ENCODE measurements at places on chromosomes 3 and 15.

GRCh38 chr3:115217678-115218451 is 70.8 kb upstream of the ZBTB20 start:
- DNase-seq = peak; percentile 76

GRCh38 chr3:153456833-153457545 is 295.0 kb downstream of the RAP2B start:
- no peak for DNase-seq

DNA sequence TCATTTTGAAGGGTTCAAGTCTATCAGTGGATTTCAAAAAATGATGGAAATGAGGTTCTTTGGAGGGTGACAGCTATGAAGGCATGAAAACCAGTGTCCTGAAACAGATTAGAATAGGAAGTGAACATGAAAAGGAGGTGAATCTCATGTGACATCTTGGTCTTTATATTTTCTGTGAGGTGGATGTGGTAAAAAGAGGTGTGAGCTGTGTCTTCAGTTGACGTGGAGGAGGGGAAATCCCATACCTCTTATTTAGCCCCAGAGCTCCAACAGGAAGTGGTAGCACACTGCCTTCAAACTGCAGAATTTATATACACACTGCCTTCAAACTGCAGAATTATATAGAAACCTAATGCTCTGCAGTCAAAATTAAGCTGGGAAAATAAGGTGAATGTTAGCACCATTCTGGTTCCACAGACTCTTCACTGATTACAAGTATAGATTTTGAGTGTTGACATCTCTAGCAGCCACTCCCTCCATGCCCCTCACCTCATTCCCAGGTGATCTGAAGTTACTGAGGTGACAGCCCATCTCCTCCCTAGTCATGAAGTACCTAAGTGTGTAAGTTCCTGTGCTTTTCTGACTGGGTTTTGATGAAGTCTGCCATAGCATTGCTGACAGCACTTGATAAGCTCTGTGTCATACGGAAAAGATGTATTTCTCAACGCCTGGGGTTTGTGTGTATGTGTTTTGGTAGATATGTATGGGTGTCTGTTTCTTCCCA is 2.7 kb downstream of the RAB8B start:
- no peak for DNase-seq

GRCh38 chr3:15982667-15983196 is 185.0 kb upstream of the ANKRD28 start:
- DNase-seq = peak; percentile 98

- peak; percentile 81 for DNase-seq
These were observed 2.0 kb downstream of the SMC4 start for GRCh38 chr3:160401291-160402095.

- peak; percentile 87 for DNase-seq
These were observed 399 bp downstream of the MYO9A start for GRCh38 chr15:72117486-72118016.

DNA sequence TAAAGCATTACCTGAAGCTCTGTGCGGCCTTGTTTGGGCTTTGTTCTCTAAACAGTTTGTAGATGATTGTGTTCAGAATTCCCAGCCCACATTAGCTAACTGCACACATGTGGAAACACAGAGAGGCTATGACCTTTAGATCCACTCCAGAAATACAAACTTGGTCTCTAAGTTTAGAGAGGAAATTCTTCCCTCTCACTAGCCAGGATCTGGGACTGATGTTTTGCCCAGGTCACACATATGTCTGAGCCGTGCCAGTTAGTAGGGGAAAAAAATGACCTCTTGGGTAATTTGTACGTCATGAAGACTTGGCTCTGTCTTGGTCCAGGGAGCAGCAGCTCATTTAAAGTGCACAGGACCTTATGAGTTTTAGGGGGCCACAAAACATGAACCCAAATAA is 223.1 kb downstream of the RBMS3 start:
- no peak for DNase-seq

DNA sequence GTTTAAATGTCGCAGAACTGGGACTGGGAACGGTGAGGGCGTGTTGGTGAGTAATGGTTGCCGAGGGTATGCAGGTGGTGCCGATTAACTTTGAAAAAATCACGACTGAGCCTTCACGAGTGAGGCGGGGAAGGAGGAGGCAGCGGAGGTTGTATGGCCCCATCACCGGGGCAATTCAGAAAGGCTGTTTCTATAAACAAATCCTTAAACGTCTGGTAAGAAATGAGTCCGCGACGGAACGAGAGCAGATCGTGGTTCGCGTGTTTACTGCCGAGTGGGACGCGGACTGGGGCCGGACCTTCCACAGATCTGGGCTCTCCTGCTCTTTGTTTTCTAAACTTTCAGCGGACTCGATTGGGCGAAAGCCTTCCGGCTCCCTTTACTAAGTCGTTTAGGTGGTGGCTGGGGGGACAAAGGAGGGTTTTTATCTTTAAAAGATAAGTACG is 2.7 kb downstream of the IGF1R start:
- DNase-seq = peak; percentile 36

- DNase-seq = peak; percentile 26
These were observed 5.9 kb upstream of the NDUFAF1 start for GRCh38 chr15:41408234-41408641.

DNA sequence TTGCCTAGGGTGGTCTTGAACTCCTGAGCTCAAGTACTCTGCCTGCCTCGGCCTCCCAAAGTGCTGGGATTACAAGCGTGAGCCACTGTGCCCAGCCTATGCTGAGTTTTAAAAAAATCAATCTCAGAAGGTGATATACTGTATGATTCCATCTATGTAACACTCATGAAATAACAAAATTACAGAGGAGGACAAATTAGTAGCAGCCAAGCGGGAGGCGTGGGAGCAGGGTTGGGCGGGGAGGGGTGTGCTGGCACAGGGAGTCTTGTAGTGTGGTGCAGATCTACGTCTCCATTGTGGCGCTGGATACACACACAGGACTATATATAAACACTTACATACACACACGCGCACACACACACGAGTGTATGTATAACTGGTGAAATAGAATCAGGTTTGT is 80.6 kb upstream of the LINGO1 start:
- DNase-seq = no peak

GRCh38 chr15:76470691-76471090 is 134.1 kb downstream of the ISL2 start:
- no peak for DNase-seq

DNA sequence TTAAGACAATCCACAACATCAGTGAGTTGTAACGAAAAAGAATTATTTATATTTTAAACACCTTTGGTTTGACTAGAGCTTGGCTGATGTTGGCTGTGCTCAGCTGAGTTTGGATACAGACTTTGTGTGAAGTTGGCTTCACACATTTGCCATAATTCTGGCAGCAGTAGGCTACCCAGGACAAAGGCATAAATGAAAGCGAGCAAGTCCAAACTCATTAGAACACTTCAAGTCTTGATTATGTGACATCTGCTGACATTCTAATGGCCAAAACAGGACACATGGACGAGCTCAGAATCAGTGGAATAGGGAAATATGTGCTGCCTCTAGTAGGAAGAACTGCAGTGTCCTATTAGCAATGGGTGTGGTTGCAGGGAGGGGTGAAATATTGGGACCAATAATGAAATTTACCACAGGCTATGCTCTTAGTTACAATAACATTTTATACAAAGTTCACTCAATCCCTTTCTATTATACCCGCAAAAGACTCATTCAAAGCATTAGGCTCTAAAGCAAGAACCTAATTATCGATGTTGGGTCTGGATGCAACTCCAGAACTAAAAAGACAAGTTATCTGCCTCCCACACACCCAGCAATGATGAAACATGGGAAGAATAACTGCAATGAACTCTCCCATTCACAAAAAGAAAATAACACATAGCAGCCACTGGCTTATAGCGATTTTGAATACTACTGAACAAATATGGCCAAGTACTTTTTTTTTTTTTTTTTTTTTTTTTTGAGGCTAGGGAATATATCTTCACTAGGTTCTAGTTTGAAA is 493.9 kb upstream of the RASGRP1 start:
- DNase-seq = no peak

GRCh38 chr15:22954798-22955543 is 25.2 kb downstream of the CYFIP1 start:
- DNase-seq = no peak

- DNase-seq = no peak
These were observed 11.5 kb downstream of the CRYGS start for GRCh38 chr3:186532598-186533072.

DNA sequence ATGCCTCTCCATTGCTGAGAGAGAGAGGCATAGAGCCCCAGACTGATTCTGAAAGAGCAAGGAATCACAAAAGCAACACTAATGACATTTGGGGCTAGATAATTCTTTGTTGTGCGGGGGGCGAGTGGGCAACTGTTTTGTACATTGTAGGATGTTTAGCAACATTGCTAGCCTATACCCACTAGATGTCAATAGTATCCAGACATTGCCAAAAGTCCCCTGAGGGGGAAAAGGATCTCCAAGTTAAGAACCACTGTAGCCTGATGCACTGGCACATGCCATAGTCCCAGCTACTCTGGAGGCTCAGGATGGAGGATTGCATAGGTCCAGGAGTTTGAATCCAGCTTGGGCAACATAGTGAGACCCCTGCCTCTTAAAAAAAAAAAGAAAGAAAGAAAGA is 22.8 kb upstream of the GOLM2 start:
- peak; percentile 21 for DNase-seq

- DNase-seq = no peak
These were observed 22.3 kb upstream of the OR5K4 start for GRCh38 chr3:98331329-98331728.

DNA sequence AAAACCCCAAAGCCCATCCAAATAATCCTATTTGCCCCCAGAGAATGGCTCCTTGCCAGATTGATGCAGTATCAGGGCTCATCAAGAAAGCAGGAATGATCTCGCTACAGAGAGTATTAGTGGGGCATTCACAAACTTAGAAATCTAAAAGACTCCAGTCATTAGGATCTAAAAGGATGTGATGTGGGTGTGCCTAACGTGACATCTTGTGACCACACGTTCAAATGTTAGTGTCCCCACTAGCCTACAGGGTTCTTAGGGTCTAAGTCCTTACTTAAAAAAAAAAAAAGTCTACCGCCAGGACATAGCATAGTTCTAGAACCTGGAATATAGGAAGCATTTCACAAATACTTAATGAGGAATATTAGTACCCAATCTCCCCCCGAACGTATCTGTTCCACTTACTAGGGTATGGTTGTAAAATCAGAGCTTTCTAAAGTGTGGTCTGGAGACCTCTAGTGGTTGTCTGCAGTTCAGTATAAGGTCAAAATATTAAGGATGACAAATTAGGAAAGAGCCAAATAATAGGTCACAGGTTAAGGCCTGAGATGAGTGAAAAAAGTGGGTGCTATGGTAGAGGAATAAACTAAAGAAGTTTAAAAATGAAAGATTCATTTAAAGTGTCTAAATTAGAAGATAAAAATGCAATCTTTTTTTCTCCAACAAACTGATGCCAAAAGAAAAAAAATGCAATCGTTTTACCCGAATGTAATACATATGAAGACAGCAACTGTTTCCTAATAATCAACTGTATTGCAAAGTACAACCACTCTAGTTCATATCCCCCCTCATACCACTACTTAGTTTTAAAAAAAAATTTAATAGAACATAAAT is 4.2 kb upstream of the CHRM5 start:
- DNase-seq = peak; percentile 56

- no peak for DNase-seq
These were observed 30.7 kb downstream of the SCN11A start for GRCh38 chr3:39021029-39021428.

DNA sequence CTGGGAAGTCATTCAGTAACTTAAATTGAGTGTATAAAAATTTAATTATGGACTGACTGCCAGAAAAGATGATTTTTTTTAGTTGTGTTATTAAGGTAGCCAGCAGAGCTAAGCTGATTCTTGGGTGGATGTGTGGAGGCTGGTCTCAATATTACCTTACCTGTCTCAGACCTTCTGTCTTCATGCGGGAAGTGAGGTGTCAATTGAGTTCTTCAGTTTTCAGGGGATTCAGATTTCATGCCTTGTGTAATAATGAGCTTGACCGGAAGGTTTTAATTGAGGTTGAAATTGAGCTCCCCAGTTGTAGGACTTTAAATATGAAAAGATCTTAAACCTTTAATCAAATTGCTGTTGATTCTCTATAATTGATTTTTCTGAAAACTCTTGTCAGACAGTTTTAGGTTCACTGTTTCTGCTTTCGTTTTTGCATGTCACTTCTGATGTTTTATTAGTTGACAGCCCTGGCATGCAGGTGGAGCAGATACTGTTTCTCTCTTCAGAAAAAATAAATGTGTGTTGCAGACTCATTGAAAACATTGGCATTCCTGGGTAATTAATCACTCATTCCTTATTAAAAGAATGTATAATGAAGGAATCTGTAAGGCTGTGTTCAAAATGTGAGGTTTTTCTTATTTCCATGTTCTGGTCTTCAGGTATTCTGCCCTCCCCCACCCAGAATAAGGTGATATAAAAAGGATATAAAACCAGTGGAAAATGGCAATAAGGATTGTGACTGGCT is 54.5 kb downstream of the PSMD6 start:
- DNase-seq = peak; percentile 66

GRCh38 chr3:104460477-104461406 is 906.0 kb upstream of the ALCAM start:
- peak; percentile 47 for DNase-seq

DNA sequence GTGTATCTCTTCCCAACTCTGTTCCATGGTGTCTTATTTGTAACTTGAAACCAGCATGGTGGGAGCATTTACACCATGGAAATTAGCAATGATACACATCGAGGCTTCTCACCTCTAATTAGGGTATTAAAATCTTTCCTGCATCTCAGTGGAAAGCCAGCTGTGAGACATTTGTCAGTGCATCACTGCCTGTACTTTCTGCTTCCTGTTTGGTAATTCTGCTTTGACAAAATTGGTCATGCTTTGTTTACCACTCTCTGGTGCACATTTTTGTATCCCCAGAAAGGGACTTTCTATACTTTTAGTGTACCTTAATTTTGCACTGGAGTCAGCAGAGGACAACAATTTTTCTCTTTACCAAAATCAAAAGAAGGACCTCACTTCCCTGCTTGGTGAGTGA is 402.1 kb downstream of the PDCD6IP start:
- no peak for DNase-seq

DNA sequence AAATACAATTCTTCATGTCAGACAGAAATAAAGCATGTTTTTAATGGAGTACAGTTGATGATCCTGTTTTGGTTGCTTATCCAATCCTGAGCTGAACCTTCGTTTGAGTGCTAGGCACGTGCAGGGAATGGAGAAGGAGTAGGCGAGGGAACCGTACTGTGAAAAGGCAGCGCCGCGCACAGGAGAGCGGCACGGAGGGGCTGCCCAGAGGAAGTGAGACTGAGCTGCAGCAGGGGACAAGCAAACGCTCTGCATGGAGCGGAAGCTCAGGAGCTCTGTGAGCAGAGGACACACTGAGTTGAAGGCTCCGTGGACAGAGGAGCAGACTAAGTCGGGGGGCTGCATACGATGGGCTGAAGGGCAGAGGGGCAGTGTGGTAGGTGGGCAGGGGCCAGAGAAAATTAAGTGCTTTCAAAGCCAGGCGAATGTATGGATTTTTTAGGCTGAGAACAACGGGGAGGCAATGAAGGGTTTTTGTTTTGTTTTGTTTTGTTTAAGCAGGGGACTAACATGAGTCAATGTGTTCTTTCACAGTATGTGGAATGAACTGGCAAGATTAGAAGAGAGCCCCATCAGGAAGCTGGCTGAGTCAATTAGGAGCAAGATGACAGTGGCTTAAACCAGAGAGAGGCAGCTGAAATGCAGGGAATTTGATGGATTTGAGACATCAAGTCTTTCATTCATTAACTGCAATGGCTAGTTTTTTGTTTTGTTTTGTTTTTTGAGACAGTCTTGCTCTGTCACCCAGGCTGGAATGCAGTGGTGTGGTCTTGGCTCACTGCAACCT is 23.8 kb upstream of the TM2D3 start:
- peak; percentile 81 for DNase-seq
